Activated T-cell treated with anti-CD3 and anti-CD28 coated beads, Interleukin-2, amount 50 U/mL, for 72 hours (primary cell): ENCODE measurements at places on chromosomes 12 and 14.

- no peaks in the 10 kb centered on the region for H3K36me3 ChIP-seq
- no peak for DNase-seq
- H3K27ac ChIP-seq: peak overlapping the region; percentile 90
- H3K4me1 ChIP-seq: peaks cover 33% of the 10 kb centered on the region
These were observed 2.7 kb downstream of the APOLD1 start for GRCh38 chr12:12788131-12788530.

GRCh38 chr14:26599291-26599690 is 1.5 kb upstream of the NOVA1 start:
- peaks cover 29% of the 10 kb centered on the region for H3K27me3 ChIP-seq
- H3K4me1 ChIP-seq: no peaks in the 10 kb centered on the region
- H3K4me3 ChIP-seq: no peak overlapping the region
- DNase-seq: no peak
- H3K27ac ChIP-seq: no peak overlapping the region

- no peak overlapping the region for H3K4me3 ChIP-seq
- H3K27ac ChIP-seq: no peak overlapping the region
- H3K36me3 ChIP-seq: no peaks in the 10 kb centered on the region
- H3K27me3 ChIP-seq: no peaks in the 10 kb centered on the region
These were observed 68.2 kb downstream of the KSR2 start for GRCh38 chr12:117900561-117900960.

GRCh38 chr14:53599221-53599945 is 357.2 kb downstream of the BMP4 start:
- no peak overlapping the region for H3K4me3 ChIP-seq
- no peak overlapping the region for H3K27ac ChIP-seq

DNA sequence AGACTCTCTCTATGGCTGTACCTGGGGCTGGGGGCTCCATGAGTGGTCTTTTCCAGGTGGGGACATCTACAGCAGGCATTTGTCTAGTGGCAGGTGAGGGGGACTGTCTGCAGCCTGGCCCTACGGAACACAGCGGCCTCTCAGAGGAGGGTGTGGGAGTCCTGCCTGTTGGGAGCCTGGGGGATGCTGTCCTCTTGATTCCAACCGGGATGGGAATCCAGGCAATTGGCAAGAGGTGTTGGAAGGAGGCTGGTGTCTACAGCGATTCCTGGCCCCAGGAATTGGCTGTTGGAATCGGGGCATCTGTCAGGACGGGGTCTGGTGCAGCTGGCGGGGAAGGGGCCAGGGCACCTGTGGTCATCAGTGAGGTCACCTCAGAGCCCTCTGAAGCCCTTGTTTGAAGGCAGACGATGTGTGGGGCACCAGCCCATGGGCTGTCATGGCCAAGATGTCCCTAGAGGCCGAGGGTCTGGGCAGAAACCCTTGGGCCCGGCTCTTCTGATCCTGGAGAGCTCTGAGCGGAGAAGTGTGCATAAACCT is 386.3 kb downstream of the TMEM121 start:
- H3K36me3 ChIP-seq: no peaks in the 10 kb centered on the region
- H3K4me3 ChIP-seq: no peak overlapping the region
- H3K4me1 ChIP-seq: no peaks in the 10 kb centered on the region
- no peak overlapping the region for H3K27ac ChIP-seq
- H3K27me3 ChIP-seq: peaks cover 5% of the 10 kb centered on the region

- no peak for DNase-seq
- H3K4me1 ChIP-seq: peaks cover 79% of the 10 kb centered on the region
- H3K36me3 ChIP-seq: peaks cover 24% of the 10 kb centered on the region
- no peaks in the 10 kb centered on the region for H3K27me3 ChIP-seq
- H3K4me3 ChIP-seq: no peak overlapping the region
- peak overlapping the region; percentile 97 for H3K27ac ChIP-seq
These were observed 13.1 kb downstream of the LDHB start for GRCh38 chr12:21644516-21644915.

GRCh38 chr12:114430306-114430705 is 24.4 kb upstream of the TBX5 start:
- H3K36me3 ChIP-seq: no peaks in the 10 kb centered on the region
- H3K4me1 ChIP-seq: no peaks in the 10 kb centered on the region
- H3K4me3 ChIP-seq: no peak overlapping the region
- no peak overlapping the region for H3K27ac ChIP-seq
- peaks cover 9% of the 10 kb centered on the region for H3K27me3 ChIP-seq
- DNase-seq: no peak

DNA sequence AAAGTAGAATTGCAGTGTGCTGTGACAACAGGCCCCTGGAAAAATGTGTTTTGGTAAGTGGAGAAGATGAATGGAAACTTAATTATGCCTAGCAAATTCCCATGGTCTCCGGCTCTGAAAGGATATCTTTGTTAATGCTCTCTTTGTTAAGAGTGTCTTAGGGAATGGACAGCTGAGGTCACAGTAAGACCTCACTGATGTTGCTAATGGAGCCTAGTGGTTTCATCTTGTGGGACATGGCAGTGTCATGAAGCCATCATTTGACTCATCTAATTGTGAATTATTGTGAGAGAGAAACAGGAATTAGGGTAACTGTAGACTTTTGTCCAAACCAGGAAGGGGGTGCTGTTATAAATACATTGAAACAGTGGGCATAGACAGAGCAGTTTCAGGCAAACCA is 330.3 kb downstream of the TMTC2 start:
- no peak for DNase-seq
- no peak overlapping the region for H3K4me3 ChIP-seq
- no peaks in the 10 kb centered on the region for H3K4me1 ChIP-seq
- no peak overlapping the region for H3K27ac ChIP-seq
- no peaks in the 10 kb centered on the region for H3K27me3 ChIP-seq
- H3K36me3 ChIP-seq: no peaks in the 10 kb centered on the region

DNA sequence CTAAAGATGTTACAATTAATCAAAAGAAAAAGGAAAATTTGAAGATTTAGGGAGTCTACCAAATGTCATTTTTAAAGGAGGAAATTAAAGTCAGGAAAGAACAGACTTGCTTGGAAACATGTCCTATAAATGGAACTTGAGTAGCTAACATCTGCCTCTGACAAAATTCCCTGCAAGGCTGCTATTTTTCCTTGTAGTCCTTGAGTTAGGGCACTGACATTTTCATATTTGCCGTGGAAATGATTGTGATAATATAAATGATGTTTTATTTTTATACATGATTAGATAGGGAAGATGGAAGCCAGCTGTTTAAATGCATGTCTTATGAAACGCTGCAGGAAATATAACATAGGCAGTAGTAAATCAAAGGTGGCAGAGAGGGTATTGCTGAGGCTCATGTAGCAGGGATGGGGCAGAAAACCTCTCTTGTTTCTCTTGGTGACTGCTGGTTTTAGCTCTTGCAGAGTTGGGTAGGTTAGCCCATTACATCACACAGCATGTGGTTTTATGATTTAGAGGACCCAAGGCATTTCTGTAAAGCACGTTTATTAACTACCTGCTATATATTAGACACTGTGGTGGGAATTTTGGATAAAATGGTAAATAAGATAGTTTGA is 21.7 kb downstream of the NUBPL start:
- no peaks in the 10 kb centered on the region for H3K27me3 ChIP-seq
- no peak for DNase-seq
- H3K27ac ChIP-seq: no peak overlapping the region
- peaks cover 9% of the 10 kb centered on the region for H3K4me1 ChIP-seq
- no peak overlapping the region for H3K4me3 ChIP-seq

- H3K36me3 ChIP-seq: peaks cover 3% of the 10 kb centered on the region
- peaks cover 21% of the 10 kb centered on the region for H3K4me1 ChIP-seq
- H3K27me3 ChIP-seq: peaks cover 65% of the 10 kb centered on the region
- DNase-seq: no peak
These were observed 831 bp upstream of the NKX2-1 start for GRCh38 chr14:36520601-36521525.

- peak overlapping the region; percentile 45 for H3K4me3 ChIP-seq
- H3K36me3 ChIP-seq: peaks cover 4% of the 10 kb centered on the region
- H3K4me1 ChIP-seq: peaks cover 56% of the 10 kb centered on the region
- no peak for DNase-seq
- H3K27ac ChIP-seq: peak overlapping the region; percentile 71
These were observed 50.0 kb downstream of the GALNT4 start for GRCh38 chr12:89474615-89475014.

GRCh38 chr12:83796531-83796930 is 1109.8 kb downstream of the TMTC2 start:
- H3K4me1 ChIP-seq: no peaks in the 10 kb centered on the region
- no peaks in the 10 kb centered on the region for H3K36me3 ChIP-seq
- H3K27ac ChIP-seq: no peak overlapping the region
- H3K4me3 ChIP-seq: no peak overlapping the region

DNA sequence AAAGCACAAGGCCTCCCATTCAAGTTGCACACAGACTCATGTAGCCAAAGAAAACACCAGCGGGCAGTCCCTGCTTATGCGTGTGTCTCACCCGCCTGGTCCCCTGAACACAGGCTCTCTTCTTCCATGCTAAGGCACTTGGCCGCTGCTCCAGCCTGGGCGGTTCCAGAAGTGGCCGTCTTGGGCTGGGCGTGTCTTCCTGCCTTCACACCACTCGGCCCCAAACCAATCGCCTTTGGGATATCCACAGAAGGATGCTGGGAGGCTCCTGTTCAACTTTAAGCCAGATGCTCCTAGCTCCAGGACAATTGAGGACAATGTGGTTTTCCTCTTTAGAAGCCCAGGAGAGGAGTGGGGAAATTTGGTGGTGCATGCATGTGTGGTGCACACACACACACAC is 2.2 kb downstream of the SCARB1 start:
- H3K4me1 ChIP-seq: peaks cover 27% of the 10 kb centered on the region
- H3K36me3 ChIP-seq: peaks cover 1% of the 10 kb centered on the region
- H3K27me3 ChIP-seq: no peaks in the 10 kb centered on the region

GRCh38 chr12:19234981-19235871 is 105.7 kb downstream of the PLEKHA5 start:
- H3K27me3 ChIP-seq: no peaks in the 10 kb centered on the region
- peak overlapping the region; percentile 73 for H3K27ac ChIP-seq
- no peaks in the 10 kb centered on the region for H3K36me3 ChIP-seq
- H3K4me1 ChIP-seq: no peaks in the 10 kb centered on the region
- DNase-seq: no peak
- no peak overlapping the region for H3K4me3 ChIP-seq

DNA sequence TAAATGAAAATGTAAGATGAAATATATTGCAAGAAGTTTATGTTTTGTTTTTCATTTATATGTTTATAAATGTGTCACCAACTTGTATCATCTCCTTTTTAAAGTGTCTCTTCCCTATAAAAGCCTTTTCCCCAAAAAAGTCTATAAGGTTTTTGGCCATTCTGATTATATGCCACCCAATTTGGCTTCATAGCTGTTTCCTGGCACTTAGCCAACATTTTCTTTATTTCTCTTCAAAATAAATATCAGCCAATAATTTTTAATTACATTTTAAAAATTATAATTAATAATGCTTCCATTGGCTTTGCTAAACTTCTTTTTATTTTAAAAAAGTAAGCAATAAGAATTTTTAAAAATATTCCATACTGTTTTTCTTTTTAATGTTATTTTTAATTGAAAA is 171.8 kb downstream of the RASSF9 start:
- H3K4me3 ChIP-seq: no peak overlapping the region
- no peaks in the 10 kb centered on the region for H3K4me1 ChIP-seq
- H3K27ac ChIP-seq: no peak overlapping the region
- H3K36me3 ChIP-seq: peaks cover 3% of the 10 kb centered on the region

GRCh38 chr12:50642035-50642451 is 121.9 kb upstream of the ATF1 start:
- no peak for DNase-seq
- H3K4me1 ChIP-seq: peaks cover 40% of the 10 kb centered on the region
- no peak overlapping the region for H3K27ac ChIP-seq
- no peak overlapping the region for H3K4me3 ChIP-seq
- peaks cover 9% of the 10 kb centered on the region for H3K36me3 ChIP-seq
- H3K27me3 ChIP-seq: no peaks in the 10 kb centered on the region

DNA sequence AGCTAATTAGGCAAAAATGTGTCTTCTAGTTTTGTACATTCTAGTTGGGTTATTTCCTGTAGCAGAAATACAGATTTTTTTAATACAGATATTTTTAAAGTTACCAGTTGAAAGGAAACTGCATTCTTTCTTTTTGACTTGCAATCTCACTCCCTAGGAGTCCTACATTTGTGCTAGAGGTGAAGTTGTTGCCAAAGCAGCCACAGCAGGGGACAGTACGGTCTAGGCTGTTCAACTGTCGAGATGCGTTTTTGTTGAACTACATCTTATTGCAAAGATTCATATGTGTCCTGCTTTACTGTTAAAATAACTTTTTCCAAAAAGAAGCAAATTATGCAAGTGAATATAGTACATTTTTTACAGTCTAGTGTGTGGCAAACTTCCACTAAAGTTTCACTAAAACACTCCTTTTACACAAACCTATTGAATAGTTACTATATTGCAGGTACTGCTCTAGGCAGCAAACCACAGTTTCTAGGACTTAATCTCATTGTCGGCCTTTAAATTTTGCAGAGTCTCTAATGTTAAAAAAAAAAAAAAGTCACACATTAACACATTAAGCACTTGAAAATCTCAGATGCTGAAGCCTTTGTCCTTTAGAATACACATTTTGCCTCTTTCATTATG is 30.2 kb upstream of the SRGAP1 start:
- no peak for DNase-seq
- peak overlapping the region; percentile 72 for H3K27ac ChIP-seq
- H3K4me1 ChIP-seq: peaks cover 25% of the 10 kb centered on the region
- peaks cover 1% of the 10 kb centered on the region for H3K36me3 ChIP-seq
- H3K27me3 ChIP-seq: peaks cover 12% of the 10 kb centered on the region

DNA sequence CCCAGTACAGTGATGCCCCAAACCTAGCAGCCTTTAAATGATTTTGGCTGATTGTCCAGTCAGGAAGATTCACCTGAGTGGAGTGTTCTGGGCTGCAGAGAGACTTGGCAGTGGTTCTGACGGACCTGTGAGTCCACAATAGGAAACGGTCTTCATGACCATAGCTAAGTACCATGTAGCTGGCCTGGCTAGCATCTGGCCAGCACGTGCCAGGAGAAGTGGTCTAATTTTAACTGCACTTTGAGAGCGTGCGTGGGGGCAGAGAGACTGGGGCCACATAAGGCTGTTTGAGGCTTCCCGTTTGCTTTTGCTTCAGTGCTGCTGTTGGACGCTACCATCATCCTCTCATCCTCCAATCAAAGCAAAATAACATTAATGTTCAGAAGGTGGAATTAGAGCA is 54.7 kb downstream of the PPM1A start:
- H3K27me3 ChIP-seq: no peaks in the 10 kb centered on the region
- no peak for DNase-seq
- H3K4me3 ChIP-seq: no peak overlapping the region
- no peak overlapping the region for H3K27ac ChIP-seq
- no peaks in the 10 kb centered on the region for H3K4me1 ChIP-seq
- no peaks in the 10 kb centered on the region for H3K36me3 ChIP-seq

DNA sequence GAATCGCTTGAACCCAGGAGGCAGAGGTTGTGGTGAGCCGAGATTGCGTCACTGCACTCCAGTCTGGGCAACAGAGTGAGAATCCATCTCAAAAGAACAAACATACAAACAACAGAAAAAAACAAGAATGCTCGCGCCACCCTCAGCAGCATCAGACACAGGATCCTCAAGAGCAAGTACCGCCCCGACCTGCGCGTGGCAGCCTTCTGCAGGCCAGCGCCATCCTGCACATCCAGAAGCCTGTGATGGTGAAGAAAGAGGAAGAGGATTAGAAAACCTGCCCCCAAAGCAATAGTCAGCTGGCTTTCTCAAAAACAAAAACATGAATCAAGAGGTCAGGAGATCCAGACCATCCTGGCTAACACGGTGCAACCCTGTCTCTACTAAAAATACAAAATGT is 30.0 kb upstream of the EID3 start:
- peaks cover 8% of the 10 kb centered on the region for H3K4me1 ChIP-seq
- H3K36me3 ChIP-seq: no peaks in the 10 kb centered on the region
- no peak overlapping the region for H3K27ac ChIP-seq
- no peak for DNase-seq
- no peaks in the 10 kb centered on the region for H3K27me3 ChIP-seq
- H3K4me3 ChIP-seq: no peak overlapping the region

- no peaks in the 10 kb centered on the region for H3K4me1 ChIP-seq
- no peak overlapping the region for H3K27ac ChIP-seq
- no peaks in the 10 kb centered on the region for H3K36me3 ChIP-seq
- no peak overlapping the region for H3K4me3 ChIP-seq
- DNase-seq: no peak
These were observed 196.0 kb upstream of the EEA1 start for GRCh38 chr12:93125126-93125525.
